ENCODE measurements at places on chromosomes 1 and 21.

DNA sequence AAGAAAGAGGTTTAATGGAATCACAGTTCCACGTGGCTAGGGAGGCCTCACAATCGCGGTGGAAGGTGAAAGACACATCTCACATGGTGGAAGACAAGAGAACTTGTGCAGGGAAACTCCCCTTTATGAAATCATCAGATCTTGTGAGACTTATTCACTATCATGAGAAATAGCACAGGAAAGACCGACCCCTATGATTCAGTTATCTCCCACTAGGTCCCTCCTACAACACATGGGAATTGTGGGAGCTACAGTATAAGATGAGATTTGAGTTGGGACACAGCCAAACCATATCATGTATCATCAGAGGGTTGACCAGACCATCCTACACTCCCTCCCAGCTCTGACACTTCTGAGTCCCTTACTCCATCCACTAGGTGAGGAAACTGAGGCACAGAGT, 143.9 kb upstream of the KLHDC7A start:
- no peak for DNase-seq

DNA sequence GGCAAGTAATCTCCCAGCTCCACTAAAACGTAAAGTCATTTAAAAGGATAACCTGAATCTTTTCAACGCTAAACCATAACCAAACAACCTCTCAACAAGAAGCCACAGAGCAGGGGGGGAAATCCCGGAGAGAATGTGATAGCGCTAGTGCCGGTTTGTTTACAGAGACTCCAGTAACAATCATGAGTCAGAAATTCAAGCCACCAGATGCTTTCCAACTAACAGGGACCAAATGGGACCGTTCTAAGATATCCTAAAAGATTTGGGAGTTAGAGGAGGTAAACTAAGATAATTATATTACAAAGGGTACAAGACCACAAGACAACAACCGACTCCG, 825 bp downstream of the DCAF8 start:
- DNase-seq: peak; percentile 89

- DNase-seq: no peak
Measured at GRCh38 chr1:55171694-55172093, 43.5 kb downstream of the USP24 start.

GRCh38 chr1:165717918-165718515, 19.7 kb upstream of the ALDH9A1 start:
- DNase-seq: peak; percentile 65

GRCh38 chr1:55064071-55064581, 24.8 kb downstream of the PCSK9 start:
- DNase-seq: no peak

GRCh38 chr21:40800126-40800525, 46.8 kb downstream of the DSCAM start:
- no peak for DNase-seq

DNA sequence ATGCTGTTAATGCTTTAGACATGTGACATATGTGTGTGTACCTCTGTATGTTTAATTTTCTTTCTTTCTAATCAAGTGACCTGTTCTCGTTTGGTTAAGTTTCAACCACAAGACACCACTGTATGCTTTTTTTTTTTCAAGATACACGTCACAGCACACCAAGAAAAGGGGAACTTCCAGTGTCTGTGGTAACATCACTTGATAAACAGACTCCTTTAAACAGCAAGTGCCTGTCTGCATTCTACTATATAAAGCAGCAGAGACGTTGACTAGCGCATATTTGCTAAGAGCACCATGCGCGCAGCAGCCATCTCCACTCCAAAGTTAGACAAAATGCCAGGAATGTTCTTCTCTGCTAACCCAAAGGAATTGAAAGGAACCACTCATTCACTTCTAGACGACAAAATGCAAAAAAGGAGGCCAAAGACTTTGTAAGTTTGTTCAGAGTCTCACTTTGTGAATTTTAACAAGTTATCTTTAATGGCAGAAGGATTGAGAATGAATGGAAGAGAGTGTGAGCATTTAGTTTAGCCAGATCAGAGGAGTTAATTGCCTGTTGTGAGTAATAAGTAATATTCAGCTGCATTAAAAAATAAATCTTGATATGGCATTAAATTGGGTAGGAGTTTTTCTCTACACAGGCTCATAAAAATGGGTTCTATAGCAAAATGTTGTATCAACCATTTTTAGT, at the start of gene RGS1:
Gene RGS1 (plus strand): TSS at position 275 of the 691 bp plus-strand sequence. CDS start 20 bp downstream, at position 295.
- no peak for DNase-seq

DNA sequence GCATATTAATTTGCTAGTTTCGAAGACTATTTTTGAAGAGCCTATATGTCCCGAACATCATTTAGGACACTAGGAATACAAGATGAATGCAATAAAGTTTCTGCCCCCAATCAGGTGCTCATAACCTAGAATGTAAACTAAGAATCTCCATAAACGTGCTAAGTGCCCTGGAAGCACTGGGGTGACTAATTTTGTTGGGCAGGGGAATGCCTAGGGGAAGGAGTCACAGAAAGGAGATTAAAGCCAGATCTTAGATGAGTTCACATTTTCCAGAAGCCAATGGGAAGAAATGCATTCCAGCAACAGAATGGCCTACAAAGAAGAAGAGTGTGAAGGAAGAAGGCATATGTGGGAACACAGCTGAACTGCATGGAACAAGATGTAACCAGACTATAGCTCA, 19.5 kb downstream of the SCYL3 start:
- no peak for DNase-seq

DNA sequence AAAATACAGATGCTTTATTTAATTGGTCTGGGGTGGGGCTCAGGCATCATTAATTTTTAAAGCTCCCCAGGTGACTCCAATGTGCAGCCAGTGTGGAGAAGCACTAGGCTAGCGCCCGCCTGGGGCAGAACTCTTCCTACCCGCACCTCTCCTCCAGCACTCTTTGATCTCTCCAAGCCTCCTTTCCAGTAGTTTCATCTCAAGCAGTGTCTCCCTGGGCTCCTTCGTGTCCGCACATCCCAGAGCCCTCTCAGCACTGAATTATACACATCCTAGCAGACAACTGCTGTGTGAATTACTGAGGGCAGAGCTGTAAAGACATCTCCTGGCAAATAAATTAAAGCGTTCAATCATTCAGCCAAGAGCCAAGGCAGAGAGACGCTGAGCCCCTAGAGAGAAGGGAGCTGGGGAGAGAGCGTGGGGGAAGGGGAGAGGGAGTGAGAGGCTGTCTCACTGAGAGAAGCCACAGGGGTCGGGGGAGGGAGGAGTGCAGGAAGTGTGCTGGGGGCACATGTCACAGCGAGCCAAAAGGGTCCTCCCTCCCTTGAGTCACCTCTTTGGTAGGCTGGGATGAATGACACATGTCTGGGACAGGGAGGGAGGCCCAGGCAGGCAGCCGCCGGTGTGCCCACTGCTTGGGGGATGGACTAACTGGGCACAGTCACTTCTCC, 21.0 kb upstream of the PARP1 start:
- DNase-seq: no peak

DNA sequence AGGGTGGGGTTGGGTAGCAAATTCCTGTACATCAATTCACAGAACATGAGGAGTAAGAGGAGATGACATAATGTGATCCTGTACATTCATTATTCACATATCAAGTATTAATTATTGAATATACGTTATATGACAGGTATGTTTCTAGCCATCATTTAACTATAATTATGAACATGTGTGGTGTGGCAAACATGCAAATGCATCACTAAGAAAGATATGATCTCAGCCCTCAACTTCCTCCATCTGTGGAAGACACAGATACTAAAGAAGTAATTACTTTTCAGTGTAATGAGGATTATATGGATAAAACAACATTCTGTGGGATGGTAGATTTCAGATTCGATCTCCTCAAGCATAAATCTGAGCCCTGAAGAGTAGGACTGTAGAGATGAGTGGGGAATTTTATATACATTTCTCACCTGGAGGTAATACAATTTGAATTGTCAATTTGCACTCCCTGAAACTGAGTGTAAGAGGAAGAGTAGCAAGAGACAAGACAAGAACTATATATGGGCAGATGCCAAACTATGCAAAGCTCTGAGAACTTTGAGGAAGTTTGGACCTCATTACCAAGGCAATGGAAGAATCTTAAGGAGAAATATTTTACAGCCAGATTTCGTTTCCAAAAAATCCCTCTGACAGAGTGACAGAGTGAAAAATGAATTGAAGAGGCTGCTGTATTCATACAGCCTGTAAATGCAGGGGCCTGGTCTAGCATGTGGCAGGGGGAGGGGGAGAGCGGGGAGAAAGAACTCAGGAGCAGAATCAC, 275.5 kb downstream of the TPR start:
- no peak for DNase-seq

GRCh38 chr1:88742531-88742930, 58.5 kb downstream of the PKN2 start:
- no peak for DNase-seq

Measured in brain microvascular endothelial cell (primary cell).